ENCODE measurements at places on chromosomes 7 and 10.

- DNase-seq: no peak
These were observed 70.6 kb downstream of the FIGNL1 start for GRCh38 chr7:50379539-50379938.

- no peak for DNase-seq
These were observed 17.7 kb downstream of the NCOA4 start for GRCh38 chr10:46012746-46013145.

GRCh38 chr7:150862356-150862755 lies 10.0 kb downstream of the AOC1 start:
- no peak for DNase-seq

GRCh38 chr10:69272624-69273023 lies 5.7 kb upstream of the HK1 start:
- DNase-seq: no peak

- DNase-seq: no peak
These were observed 297.6 kb upstream of the PITRM1 start for GRCh38 chr10:3470191-3470590.

GRCh38 chr7:73509463-73509862 lies 12.6 kb downstream of the BAZ1B start:
- no peak for DNase-seq

DNA sequence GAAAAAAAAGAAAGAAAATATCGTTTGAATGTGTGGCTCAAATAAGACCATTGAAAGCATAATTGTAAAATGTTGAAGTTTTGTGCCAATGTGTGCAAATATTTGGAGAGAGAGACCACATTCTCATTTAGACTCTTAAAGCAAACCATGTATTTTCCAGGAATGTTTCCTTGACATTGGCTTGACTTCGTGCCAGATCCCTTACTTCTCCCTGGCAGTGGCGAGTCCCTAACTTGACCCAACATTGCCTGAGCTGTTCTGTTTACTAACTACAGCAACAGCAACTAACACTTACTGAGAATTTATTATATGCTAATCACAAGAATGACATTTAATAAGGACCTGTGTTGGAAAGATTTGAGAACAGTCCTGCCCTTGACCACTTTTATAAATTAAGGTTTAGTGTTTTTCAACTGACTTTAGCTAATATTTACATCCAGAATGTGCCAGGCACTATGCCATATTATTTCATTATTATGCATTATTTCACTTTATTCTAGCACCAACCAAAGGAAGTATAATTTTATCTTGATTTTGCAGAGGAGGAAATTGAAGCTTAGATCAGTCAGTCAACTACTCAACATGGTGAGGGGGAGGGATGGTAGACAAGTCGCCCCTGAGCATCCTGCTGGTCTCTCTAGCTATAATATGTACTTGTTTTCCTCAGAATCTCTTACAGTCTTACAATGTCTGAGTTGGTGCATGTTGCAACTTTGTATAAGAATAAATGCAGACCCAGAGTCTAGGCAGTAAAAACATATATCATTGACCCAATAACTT lies 29.7 kb downstream of the ZNF467 start:
- DNase-seq: no peak

DNA sequence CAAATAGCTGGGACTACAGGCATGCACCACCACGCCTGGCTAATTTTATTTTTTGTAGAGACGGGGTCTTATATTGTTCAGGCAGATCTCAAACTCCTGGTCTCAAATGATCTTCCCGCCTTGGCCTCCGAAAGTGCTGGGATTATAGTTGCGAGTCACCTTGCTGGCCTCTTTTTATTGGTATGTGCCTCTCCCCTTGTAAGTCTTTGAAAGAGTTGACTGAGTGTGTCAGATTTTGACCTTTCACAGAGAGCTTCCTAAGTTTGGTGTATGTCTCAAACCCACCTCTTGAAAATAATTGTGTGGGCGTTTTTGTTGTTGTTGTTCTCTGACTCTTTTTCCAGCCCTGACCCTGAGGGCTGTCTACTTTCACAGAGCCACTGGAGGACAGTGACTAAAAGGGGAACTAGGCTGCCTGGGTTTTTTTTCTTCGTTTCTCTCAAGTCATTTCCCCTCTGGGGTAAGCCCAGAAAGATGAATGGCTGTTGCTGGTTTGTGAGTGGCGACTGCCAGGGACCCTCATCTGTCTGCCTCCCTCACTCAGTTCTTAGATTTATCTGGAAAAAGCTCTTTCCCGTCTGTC lies 262.8 kb downstream of the ZEB1 start:
- DNase-seq: no peak

DNA sequence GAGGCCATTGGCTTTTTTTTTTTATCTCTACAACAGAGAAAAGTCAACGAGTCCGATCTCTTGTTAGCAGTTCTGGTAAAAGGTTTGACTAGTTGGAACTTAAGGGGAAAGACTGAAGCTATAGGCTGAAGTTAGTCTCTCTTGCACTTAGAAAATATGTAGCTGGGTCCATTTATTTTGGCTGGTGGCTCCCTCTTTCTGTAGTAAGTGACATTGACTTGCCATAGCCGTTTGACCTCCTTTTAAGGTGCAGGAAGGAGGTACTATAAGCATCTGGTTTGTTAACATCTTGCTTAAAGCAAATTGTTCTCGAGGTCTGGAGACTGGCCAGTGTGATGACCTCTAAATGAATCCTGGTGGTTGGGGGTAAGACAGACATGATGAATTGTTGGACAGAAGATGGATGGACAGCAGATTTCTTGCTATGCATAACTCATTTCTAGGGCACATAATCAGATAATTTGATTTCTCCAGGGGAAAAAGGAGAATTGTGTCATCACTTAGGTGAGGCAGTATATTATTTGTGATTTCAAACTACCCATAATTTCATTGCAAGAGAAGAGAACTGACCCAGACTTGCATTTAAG lies 356.3 kb upstream of the GALNT17 start:
- peak; percentile 2 for DNase-seq

DNA sequence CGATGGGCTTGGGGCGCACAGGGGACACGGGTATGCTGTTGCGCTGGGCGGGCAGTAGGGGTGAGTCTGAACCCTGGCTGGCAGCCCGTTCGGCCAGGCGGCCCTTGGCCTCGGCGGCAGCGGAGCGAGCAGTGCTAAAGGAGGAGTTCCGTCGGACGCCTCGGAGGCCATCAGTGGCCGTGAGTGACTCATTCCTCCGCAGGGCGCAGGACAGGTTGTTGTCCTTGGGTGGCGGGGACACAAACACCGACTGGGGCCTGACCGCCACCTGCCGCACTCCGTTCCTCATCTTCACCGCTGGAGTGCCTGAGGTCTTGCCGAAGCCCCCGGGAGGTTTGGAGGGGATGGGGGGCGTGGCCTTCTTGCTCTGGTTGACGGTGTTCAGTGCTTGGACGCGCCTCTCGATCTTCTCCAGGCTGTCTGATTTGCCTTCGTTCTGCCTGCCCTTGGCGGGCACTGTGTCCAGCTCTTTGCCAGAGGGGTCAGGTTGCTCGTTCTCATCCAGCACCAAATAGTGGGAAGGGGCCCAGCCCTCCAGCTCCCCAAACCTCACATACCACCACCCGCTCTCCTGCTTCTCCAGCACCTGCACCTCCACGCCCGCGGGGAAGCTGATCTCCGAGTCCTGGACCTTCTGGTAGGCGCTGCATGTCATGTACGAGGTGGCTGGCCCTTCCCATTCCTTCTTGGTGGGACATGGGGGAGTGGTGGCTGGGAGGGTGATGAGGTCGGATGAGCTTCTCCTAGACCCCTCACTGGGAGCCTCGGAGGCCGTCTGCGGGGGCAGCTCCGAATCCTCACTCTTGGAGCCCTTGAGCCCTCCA lies 108.7 kb downstream of the NEURL1 start:
- no peak for DNase-seq

GRCh38 chr7:42766782-42767423 lies 145.0 kb downstream of the C7orf25 start:
- no peak for DNase-seq

GRCh38 chr7:41046221-41046761 lies 656.6 kb downstream of the INHBA start:
- DNase-seq: peak; percentile 53

DNA sequence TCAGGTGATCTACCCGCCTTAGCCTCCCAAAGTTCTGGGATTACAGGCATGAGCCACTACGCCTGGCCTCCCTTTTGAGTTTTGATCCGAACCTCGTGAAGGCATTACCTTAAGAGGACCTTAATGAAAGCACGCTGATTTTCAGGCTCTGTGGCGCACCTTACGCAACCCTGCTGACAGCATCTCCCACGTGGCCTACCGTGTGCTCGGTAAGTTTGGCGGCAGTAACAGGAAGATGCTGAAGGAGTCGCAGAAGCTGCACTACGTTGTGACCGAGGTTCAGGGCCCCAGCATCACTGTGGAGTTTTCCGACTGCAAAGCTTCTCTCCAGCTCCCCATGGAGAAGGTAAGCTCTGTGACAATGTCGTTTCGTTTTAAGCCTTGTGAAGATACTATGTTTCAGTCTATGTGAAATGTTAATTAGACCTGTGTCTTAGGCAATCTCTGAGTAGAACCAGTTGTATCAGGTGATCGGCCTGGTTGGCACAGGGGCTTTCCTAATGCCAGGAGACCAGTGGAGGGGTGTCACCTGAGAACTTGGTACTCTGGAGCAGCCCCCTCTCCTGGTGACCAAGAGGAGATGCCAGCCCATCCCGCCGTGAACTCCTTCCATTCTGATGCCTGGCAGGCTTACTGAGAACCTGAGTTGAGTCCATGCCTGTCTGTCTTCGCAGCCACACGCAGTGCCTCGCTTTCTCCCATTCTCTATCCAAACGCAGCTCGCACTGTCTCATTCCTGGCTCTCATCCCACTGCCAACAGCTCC lies 43.5 kb downstream of the TRRAP start:
- no peak for DNase-seq

GRCh38 chr10:100014071-100014762 lies 4.5 kb upstream of the DNMBP start:
- DNase-seq: no peak

- peak; percentile 11 for DNase-seq
These were observed 64.0 kb downstream of the HYCC1 start for GRCh38 chr7:22949944-22950343.

DNA sequence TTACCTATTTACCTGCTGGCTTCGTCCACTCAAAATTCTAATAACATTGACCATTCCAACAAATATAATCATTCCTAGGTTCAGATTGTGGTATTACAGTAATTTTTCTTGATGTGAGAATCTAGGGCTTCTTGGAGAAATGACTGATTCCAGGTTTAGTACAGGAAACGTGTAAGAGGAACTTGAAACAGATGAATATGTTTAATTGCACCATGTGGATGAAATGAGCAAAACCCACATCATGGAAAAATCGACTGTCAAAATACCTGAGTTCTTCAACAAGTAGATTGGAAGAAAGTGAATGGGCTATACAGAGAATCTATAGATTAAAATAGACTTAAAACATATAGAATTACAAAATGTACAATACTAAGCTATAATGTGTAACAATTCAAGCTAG lies 24.9 kb upstream of the OR9A4 start:
- DNase-seq: no peak

Measured in fibroblast of villous mesenchyme (primary cell).